ENCODE measurements at places on chromosomes 2 and 18.

DNA sequence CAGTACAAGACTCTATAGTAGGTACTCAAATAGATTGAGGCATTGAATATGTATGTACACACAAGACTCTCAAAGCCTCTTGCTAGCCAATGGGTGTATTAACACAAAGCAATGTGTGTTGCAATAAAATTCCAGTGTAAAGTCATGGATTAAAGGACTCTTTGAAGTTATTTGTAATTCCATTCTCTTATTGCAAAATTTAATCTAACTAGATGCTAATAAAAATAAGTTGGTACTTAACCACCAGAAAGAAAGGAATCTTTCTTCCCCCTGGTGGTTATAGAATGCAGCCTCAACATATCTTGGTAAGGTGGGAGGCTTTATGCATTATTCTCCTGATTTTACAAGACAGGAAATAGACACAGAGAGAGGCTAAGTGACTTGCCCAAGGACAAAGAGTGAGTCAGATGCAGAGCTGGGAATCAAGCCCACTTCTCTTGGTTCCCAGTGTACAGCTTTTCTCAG lies 18.0 kb downstream of the LRP1B start:
- no peak for DNase-seq

- no peak for DNase-seq
These were observed 73.0 kb upstream of the RAB12 start for GRCh38 chr18:8536231-8536630.

DNA sequence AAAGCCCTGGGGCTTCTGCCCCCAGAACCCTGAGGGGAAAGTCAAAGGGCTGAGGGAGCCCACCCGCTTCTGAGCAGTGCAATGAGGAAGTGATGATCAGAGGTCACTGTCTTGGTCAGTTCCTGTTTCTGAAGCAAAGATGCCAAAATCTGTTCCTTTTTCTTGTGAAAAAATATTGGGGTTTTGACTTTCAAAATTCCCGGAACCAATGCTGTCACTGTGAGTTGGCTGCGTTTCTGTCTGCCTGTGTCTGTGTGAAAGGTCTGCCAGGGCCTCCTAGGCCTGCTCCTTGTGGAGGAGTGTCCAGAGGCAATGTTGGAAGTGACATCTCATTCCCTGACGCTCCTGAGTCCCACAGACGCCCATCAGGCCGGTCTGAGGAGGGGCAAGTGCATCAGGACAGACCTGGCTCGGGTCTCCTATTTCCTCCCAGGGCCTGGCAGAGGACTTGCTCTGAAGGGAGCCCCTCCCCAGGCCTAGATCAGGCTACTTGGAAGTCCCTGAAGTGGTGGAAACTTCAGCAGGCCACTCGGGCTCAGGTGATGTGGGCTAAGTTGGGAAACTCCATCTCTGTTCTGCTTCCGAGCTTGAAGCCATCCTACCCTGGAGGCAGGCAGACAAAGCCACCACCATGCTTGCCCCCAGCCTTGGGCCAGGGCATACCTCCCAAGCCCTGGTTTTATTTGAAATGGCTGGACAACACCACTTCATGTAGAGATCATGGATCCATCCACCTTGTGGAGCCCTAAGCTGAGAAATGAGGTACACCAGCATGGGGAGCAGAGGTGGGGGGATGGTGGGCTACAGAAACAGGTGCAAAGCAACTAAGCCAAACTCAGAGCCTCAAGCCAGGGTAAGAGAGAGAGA lies 51.0 kb downstream of the PKDCC start:
- DNase-seq, result no peak

- no peak for DNase-seq
These were observed 41.8 kb upstream of the SH3RF3 start for GRCh38 chr2:109087055-109087663.

GRCh38 chr2:236856848-236857235 lies 228.8 kb upstream of the COPS8 start:
- DNase-seq, result no peak

DNA sequence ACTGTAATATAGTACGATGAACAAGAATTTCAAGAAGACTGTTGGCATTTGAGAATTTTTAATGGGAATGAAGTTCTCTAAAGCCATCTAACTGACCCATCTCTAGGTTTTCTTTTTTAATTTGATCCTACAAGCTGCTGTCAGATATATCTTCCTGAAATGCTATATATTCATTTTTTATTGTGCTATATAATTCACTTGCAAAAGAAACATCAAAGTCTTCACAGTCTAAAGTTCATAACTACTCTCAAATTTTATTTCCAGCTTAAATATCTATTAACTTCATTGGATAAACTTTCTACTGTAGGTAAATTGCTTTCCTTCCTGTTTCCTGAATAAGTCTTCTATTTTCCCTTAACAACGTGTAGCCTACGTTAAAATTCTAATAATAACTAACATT lies 3.7 kb downstream of the SCYGR2 start:
- no peak for DNase-seq

- no peak for DNase-seq
These were observed 42.5 kb downstream of the DOCK10 start for GRCh38 chr2:224999754-225000153.

DNA sequence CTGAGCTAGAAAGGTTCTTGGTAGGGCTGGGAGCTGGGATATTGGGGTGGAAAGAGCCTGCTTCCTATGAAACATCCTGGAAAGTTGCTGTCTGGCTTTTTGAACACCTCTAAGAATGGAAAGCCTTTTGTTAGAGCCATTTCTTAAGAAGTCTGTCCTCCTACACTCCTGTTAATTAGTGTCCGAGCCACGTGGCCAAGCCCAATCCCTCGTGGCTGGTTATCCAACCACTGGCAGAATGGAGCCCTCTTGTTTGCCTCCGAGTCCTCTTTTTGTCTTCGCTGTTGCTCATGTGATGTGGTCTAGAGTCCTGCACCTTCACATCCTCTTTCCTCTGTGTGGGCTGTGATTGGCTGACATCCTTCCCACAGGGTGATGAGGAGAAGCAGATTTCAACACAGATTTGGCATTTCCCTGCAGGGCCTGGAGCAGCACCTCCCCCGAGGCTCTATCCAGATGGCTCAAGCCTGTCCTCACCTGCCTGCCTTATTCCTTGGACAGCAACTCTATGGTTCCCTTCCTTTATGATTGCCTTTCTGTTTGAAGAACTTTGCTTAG lies 8.2 kb upstream of the TOGARAM2 start:
- no peak for DNase-seq

GRCh38 chr2:28710545-28710944 lies 41.1 kb upstream of the PPP1CB start:
- DNase-seq, result no peak

GRCh38 chr18:37362158-37362890 lies 203.3 kb downstream of the CELF4 start:
- DNase-seq, result no peak

DNA sequence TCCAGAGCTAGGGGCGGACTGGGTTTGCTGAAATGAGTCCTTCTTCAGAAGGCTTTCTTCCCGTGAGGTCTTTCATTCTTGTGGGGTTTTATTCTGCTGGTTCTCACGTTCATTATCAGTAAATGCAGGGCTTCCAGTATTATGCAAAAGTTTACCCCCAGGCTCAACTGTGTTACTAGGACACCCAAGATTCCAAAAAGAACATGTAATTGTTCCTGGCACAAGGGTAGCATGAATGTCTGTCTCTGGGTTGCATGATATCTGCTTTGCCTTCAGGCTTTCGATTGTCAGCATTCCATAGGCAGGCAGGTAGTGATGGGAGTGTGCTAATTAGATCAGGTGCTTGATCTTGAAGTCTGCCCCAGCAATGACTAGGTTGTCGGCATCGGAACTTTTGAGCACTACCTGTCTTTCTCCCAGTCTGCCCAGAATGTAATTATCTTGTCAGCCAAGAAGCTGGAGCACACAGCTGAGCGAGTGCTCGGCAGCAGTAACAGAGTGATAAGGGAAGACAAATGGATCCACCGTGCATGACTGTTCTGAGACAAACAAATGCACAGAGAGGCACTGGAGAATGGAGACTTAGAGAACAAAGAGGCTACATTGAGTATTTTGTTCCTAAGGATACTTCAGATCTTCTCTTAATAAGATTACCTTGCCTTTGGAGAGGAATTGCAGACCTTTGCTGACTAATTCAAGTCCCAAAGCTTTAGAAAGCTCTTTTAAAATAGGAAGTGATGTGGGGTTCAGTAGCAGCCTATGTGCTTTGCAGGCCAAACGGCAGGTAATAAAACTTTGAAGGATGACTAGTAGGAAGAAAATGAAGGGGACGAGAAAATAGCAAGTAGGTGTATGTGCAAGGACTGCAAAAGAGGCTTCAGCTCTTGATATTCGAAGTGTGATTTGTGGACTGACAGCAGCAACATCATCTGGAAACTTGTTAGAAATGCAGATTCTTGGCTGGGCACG lies 41.9 kb downstream of the ITGB6 start:
- no peak for DNase-seq

- no peak for DNase-seq
These were observed 35.4 kb downstream of the SULT1C4 start for GRCh38 chr2:108412995-108413710.

DNA sequence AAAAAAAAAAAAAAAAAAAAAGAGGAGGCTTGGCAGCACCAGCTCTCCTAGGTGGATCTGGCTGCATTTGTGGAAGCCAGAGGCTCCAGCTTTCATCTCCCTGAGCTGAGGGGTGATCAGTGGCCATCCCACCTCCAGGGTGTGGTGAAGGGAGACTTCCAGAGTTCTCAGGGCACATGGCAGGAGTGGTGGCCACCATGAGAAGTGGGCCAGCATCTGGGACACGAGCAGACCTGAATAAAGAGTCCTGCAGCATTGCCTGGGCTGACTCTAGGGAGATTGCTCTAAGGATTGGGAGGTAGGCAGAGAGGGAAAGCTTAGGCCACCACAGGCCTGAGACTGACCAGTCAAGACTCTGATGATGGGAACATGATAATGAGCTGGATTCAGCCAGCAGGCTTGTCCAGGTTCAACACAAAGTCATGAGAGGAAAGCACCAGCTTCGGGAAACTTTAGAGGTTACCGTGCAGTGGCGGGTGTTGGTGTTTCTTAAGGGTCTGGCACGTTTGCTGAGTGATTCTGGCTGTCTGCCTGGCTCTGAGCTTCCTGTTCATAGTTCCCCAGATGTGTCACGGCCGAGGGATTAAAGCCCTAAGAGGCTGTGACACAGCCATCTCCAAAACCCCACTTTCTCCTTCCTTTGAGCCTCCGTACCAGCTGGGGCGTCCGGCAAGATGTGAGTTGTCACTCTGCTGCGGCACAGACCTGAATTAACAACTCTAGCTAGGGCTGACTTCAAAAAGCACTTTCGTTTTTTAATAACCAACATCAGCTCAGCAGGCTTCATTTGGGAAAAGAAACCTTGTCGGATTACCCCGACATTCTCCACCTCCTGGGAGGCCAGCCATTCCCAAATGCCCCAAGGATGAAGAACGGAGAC lies 38.3 kb upstream of the IL1R1 start:
- DNase-seq, result peak; percentile 72

GRCh38 chr2:23286031-23286757 lies 98.8 kb upstream of the KLHL29 start:
- DNase-seq, result no peak

- no peak for DNase-seq
These were observed 108.4 kb upstream of the CDC42EP3 start for GRCh38 chr2:37779611-37780386.

DNA sequence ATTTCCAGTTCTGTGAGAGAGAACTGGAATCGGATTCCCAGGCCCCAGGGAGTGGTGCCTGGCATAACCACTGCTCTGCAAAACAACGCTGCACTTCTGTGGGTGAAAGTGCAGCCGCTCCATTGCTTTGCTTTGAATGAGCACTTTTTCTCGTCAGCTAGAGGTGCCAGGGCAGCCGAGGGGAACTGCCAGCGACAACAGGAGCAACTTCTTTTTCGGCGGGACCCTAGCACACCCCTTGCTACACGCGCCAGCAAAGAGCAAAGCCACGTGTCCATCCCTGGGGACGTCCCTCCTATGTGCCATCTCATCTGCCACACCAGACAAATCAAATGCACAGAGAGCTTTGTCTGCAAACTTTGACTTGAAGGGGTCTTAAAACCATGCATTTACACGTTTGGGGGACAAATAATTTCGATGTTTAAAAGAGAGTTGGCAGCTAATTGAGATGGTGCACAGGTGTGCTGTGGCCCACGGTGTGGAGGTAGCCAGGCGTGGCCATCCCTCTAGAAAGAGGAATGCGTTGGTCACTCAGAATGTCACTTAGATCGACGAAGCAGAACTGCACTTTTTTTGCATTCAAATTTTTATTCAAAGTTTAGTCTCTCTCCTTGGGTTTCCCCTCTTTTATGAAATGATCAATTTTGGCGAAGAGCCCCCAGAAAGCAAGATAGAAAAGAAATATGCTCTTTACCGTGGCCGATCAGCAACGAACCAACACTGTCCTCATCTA lies 151.8 kb downstream of the MBP start:
- no peak for DNase-seq

- DNase-seq, result no peak
These were observed 123.9 kb downstream of the MC4R start for GRCh38 chr18:60248336-60249330.

GRCh38 chr18:23300231-23300805 lies 152.8 kb upstream of the RIOK3 start:
- DNase-seq, result no peak

DNA sequence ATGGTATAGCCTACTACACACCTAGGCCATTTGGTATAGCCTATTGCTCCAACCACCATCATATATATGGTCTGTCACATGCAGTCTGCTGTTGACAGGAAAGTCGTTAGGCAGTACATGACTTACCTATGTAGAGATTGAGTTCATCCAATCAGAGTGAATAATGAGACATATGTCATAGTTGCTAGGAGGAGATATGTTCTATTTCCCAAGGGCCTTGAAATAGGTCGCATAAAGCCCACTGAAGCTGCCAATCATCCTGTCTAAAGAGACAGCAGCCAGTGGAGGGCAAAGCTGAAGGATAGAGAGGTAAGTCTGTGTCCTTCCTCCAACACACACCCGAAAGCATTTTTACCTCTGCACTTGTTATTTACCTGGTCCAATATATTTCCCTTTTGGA lies 263.4 kb downstream of the PTPRM start:
- no peak for DNase-seq

DNA sequence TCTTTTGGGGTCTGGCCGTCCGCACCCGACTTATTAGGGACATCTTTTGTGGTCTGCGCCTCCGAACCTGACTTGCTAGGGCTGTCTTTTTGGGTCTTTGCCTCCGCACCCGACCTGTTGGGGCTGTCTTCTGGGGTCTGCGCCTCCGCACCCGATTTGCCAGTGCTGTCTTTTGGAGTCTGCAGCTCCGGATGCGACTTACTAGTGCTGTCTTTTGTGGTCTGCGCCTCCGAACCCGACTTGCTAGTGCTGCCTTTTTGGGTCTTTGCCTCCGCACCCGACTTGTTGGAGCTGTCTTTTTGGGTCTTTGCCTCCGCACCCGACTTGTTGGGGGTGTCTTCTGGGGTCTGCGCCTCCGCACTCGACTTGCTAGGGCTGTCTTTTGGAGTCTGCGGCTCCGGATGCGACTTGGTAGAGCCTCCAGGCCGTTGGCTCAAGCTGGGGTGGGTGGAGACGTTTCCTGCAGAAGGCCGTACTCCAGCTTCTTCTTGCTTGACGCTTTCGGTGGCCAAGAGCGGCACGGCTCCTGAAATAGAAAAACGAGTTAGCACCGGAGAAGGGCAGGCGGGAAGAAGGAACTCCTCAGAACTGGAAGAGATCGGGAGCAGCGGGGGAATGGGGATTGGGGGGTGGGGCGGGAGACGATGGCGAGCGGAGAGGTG lies 498 bp downstream of the TGOLN2 start:
- DNase-seq, result peak; percentile 66
